ENCODE measurements at places on chromosomes 16 and 17.

- no peak for DNase-seq
- H3K4me1 ChIP-seq = no peaks in the 10 kb centered on the region
- no peaks in the 10 kb centered on the region for H3K27me3 ChIP-seq
- H3K36me3 ChIP-seq = no peaks in the 10 kb centered on the region
- no peak overlapping the region for H3K4me3 ChIP-seq
- no peak overlapping the region for H3K27ac ChIP-seq
These were observed 41.2 kb downstream of the TMC5 start for GRCh38 chr16:19458722-19459379.

- peaks cover 6% of the 10 kb centered on the region for H3K4me1 ChIP-seq
- H3K27ac ChIP-seq = no peak overlapping the region
- H3K36me3 ChIP-seq = peaks cover 28% of the 10 kb centered on the region
- no peak overlapping the region for H3K4me3 ChIP-seq
- no peaks in the 10 kb centered on the region for H3K27me3 ChIP-seq
These were observed 35.8 kb upstream of the PITPNM3 start for GRCh38 chr17:6592173-6592572.

- no peak overlapping the region for H3K4me3 ChIP-seq
- H3K36me3 ChIP-seq = no peaks in the 10 kb centered on the region
- H3K27ac ChIP-seq = no peak overlapping the region
- H3K4me1 ChIP-seq = no peaks in the 10 kb centered on the region
These were observed 30.8 kb downstream of the BEAN1 start for GRCh38 chr16:66457888-66458287.

GRCh38 chr17:61144617-61145564 lies 254.8 kb upstream of the TBX2 start:
- H3K4me1 ChIP-seq = peaks cover 3% of the 10 kb centered on the region
- H3K4me3 ChIP-seq = no peak overlapping the region
- H3K27ac ChIP-seq = no peak overlapping the region
- H3K36me3 ChIP-seq = no peaks in the 10 kb centered on the region
- DNase-seq = no peak

GRCh38 chr17:1229349-1229899 lies 40.8 kb upstream of the BHLHA9 start:
- H3K36me3 ChIP-seq = no peaks in the 10 kb centered on the region
- H3K27me3 ChIP-seq = peaks cover 61% of the 10 kb centered on the region
- DNase-seq = no peak
- peak overlapping the region; percentile 35 for H3K4me3 ChIP-seq
- no peak overlapping the region for H3K27ac ChIP-seq

DNA sequence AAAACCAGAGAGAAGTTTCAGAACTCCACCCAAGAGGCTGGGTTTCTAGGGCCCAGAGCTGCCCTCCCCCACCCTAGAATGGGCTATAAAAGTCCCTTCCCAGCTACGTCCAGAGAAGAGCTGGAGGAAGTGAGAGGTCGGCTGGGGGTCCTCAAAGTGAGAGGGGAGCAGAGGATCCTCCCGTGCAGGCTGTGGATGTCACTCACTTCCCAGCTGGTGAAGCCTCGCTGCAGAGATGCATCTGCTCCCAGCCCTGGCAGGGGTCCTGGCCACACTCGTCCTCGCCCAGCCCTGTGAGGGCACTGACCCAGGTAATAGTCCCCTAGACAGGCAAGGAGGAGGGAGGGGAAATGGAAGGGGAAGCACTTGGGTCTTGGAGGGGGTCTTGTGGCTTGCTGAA lies at the start of gene EPX:
TSS of gene EPX (plus strand) at position 115 of the 400 bp plus-strand sequence. CDS start at position 236, 121 bp downstream.
- H3K27me3 ChIP-seq = peaks cover 12% of the 10 kb centered on the region
- H3K4me1 ChIP-seq = no peaks in the 10 kb centered on the region
- H3K27ac ChIP-seq = no peak within 1 kb of the TSS
- DNase-seq = no peak
- H3K36me3 ChIP-seq = no peaks in the 10 kb centered on the region

DNA sequence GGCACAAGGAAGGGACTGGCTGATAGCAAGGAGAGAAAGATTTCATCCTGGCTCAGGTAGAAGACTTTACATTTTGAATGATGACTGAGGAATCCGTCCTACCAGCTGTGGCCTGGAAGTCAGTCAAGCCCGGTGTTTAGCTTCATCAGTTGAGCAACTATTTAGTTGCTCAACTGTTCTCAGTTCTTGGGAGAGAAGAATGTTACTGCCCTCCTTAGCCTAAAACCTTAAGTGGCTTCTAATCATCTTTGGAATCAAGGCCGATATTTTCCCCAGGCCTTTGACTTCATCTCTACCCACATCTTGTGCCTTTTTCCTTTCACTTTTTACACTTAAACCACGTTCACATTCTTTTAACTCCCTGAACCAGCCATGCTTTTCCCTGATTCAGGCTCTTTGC lies 17.3 kb upstream of the RBL2 start:
- no peaks in the 10 kb centered on the region for H3K4me1 ChIP-seq
- H3K27me3 ChIP-seq = 0 out of 2 replicates have a peak, but pooled peaks cover 2% of the 10 kb centered on the region
- H3K36me3 ChIP-seq = no peaks in the 10 kb centered on the region
- peak; percentile 4 for DNase-seq
- H3K27ac ChIP-seq = no peak overlapping the region

GRCh38 chr16:1327619-1327947 lies 5.9 kb upstream of the BAIAP3 start:
- no peak overlapping the region for H3K4me3 ChIP-seq
- DNase-seq = no peak
- H3K27me3 ChIP-seq = peaks cover 12% of the 10 kb centered on the region
- no peak overlapping the region for H3K27ac ChIP-seq
- H3K4me1 ChIP-seq = peaks cover 7% of the 10 kb centered on the region

Measured in IMR-90 (cell line).